Effector memory CD4-positive, alpha-beta T cell (primary cell): ENCODE measurements at places on chromosomes 16 and 17.

DNA sequence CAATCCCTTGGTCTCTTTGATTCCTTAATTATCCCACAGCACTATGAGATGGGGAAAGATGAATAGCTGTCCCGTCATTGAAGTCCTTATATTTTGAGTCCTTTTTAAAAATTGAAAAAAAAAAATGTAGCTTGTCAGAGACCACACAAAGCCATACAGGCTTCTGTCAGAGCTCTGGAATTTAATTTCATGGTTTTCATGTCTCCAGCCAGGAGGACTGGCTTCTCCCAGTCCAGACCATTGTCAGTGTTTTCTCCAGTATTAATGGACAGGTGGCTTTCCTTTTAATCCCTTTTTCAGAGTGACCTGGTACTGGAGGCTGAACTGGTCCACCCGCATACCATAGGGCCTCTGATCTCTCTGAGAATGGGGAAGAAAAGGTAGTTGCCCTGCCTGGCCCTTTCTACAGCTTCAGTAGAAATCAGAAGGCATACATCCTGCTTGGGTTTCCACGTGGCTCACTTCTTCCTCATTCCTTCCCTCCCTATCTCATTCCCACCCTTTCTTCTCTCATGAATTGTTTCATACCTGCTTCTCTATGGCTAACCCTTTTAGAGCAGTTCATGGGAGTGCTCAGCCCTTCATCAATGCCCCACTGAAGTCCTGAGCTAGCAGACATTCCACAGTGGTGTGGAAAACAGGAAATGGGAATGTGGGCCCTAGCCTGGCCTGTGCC is 29.1 kb downstream of the TRIM16 start:
- DNase-seq = no peak

DNA sequence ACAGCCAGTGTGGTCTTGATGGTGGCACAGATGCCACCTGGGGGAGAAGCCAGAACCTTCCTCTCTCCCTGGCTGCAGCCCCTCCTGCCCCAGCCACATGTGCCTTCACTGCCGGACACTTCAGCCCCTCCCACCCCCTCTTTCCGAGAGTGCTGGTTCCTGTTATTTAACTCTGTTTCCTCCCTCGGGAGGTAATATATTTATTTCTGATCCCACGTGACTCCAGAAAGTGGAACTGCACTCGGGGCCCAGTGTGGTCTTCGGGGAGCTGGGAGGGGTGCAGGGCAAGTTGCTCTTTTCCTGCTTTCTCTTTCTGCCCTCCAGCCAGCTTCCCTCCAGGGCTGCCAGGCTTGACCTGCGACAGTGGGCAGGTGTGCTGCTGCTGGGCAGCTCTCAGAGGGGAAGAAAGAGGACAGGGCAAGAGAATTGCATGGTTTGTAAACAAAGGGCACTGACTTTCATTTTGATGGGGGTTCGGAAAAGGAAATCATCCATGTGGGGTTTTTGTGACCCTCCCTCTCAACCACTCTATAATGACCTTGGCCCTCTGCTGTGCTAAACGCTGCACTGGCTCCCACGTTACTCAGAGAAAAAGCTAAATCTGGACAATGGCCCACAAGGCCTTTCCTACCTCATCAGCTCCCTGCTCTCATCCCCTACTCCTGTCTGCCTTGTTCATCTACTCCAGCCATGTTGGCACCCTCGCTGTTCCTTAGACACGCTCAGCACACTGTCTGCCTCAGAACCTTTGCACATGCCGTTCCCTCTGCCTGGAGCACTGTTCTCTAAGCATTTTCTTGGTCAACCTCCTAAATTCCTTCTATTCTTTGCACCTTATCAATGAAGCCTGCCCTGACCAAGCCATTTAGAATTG is 8.2 kb upstream of the CIITA start:
- DNase-seq = no peak

- DNase-seq = no peak
Observed at GRCh38 chr17:2946144-2946543, 117.3 kb downstream of the OR1D5 start.

- DNase-seq = no peak
Observed at GRCh38 chr17:67718325-67718941, 697 bp downstream of the NOL11 start.

GRCh38 chr17:42338427-42338985 is 49.7 kb downstream of the STAT3 start:
- no peak for DNase-seq

GRCh38 chr16:3578610-3579551 is 1.7 kb upstream of the NLRC3 start:
- DNase-seq = no peak

DNA sequence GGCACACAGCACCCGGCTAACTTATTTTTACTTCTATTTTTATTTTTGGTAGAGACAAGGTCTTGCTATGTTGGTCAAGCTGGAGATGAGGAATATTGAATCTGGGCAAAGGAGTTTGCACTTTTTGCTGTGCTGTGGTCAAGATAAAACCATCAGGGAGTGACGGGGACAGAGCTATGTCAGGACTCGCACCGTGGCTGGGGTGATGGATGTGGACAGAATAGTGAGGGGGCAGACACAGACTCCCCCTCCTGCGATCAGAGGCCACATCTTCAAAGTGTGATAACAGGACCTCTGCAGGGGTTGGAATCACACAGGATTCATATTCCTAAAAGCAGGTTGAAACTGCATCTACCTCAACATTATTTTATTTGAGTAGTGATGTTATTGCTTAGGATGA is 25.6 kb downstream of the IL21R start:
- no peak for DNase-seq

DNA sequence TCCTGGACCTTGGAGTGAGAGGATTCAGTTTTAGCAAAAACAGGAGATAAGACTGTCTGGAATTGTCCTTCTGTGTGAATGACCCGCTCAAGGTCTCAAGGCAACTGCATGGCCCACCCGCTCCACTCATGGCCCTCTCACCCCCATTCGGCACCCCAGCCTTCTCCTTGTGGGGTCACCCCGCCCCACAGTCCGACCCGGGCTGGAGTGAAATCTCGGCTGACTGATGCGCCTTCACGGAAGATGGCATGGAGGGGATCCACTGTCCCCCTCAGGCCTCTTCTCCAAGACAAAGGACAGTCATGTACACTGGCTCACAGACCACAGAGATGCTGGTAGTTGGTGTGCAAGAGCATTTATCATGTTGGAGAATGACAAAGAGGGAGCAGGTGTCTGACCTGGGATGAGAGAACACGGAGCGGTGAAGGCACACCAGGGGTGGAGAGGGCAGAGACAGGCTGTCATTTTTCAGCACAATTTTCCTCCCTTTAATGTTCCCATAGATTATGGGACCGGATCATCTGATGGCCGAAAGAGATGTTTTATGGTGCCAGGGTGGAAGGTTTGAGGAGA is 391.9 kb upstream of the TNRC6C start:
- DNase-seq = no peak

DNA sequence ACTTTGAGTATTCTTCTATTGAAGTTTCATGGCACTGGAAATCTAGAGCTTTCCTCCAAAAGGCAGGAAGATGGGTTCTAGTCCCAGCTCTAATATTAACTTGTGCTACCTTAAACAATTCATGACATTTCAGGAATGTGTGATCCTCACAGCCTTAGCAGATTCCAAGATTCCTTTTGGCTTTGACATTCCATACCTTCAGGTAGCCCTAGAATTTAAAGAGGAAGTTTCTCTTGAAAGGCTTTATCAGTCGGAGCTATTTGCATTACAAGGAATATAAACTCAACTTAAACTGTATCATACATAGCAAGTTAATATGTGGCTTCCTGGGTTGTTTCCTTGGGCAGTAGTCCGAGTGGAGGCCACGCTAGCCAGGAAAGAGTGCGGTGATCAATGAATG is 330.0 kb downstream of the SHISA9 start:
- DNase-seq = no peak

GRCh38 chr17:19411631-19412030 is 599 bp downstream of the RNF112 start:
- no peak for DNase-seq

GRCh38 chr16:23183543-23183862 is 958 bp downstream of the SCNN1G start:
- no peak for DNase-seq

GRCh38 chr16:8203101-8203500 is 387.2 kb downstream of the TMEM114 start:
- no peak for DNase-seq

DNA sequence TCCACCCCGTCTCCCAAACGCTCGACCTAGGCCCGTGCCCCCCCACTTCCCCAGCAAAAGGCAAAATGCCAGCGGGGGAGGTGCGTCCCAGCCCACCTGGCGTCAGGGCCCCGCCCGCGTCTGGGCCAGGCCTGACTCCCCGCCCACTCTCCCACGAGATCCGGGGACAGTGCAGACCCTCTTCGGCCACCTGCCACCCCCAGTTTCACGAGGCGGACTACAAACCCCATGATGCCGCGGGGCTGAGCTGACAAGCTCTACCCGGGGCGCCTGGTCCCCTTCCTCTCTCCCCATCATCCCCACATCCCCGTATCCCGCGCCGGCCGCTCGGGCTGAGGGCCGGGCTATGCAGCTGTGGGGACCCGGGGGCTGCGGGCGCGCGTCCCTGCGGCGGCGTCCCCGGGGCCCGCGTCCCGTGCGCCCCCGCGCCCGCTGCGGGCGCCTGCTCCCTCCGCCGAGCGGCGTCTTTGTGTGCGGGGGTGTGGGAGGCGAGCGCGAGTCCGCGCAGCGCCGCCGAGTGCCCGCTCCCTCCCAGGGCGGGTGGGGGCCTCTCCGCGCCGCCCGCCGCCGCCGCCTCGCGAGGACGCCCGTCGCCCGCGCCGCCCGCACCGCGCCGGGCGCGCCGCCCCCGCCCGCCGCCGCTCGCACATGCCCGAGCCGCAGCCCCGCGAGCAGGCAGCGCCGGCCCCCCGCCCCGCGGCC is at the start of gene ANKRD13B:
Gene ANKRD13B (plus strand): TSS at position 283 of the 702 bp plus-strand sequence. CDS start 490 bp downstream, outside the sequence.
- DNase-seq = no peak

DNA sequence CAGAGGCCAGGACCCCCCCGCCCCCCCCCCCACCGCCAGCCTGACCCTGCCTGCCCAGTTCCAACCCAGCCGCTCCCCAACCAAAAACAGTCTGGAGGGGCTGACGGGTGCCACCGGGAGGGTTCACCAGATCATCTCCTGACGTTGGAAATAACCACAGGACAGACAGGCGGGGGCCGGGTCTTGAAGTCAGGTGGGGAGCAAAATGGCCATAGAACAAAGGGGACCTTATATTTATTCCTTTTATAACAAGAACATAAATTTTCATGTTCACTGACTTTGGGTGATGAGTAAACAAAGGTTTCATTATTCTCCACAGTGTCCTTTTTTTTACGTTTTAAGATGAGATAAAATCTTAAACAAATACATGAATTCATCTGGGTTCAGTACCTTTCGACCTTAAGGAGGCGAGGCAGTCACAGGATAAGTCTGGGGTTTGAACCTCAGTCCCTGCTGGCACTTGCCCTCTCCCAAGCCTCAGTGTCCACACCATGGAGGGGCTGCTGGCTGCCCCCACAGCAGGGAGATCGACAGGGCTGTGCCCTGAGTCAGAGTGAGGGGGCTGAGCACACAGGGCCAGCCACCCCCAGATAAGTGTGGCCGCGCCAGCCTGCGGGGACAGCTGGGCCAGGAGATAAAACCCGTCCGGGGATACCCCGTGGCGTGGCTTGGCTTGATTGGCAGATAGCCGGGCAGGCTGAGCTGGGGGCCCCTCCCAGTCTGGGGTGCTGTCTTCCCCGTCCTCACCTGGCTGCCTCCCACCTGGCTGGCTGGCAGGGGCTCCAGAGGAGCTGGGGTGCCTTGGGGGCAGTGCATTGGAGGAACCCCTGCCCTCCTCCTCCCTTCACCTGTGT is 15.0 kb downstream of the SLC7A5 start:
- DNase-seq = peak; percentile 42

DNA sequence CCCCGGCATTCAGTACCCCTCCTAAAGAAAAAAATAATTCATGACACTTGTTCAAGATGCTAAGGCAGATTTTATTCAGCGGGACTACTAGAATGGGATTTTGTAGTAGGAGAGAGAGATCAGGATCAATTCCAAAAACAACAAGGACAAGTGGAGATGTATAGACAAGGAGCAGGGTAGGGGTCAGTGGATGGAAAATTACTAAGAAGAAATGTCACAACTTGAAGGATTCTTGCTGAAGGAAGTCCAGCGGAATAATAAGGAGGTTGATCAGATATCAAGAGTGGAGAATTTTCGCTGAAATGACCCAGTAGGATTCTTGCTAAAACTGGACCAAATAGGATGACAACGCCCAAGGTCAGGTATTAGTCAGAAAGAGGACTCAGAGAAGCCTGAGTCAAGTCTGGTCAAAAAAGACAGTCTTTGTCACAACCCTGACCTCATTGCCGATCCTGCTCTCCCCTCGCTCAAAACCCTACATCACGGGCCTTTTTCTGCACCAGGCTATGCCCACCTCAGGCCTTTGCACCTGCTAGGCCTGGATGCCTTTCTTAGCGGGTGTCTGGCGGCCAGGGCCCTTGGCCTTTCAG is 36.9 kb downstream of the MMD start:
- DNase-seq = no peak

DNA sequence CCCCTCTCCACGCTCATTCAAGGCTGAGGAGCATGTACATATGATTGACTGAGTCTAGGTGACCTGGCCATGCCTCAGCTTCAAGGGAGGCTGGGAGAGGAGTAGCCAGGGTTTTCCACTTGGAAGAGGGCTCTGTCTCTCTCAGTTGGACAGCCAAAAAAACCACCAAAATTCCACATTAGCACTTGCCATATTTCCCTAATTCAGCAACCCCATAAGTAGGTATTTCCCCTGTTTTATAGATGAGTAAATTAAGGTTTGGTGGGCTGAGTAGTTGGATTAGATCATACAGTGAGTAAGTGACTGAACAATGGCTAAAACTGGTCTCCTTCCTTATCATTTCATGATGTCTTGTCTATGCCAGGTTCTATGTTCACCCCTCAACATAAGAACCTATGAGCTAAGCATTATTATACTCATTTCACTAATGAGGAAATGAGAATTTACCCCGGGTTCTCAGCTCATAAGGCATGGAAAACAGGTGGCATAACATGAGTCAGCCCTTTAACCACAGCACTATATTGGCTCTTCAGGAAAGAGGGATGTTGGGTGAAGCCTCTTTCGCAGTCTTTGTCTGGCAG is 68.0 kb upstream of the GAS7 start:
- DNase-seq = no peak

GRCh38 chr17:2222301-2222700 is 81.3 kb downstream of the SMG6 start:
- no peak for DNase-seq

DNA sequence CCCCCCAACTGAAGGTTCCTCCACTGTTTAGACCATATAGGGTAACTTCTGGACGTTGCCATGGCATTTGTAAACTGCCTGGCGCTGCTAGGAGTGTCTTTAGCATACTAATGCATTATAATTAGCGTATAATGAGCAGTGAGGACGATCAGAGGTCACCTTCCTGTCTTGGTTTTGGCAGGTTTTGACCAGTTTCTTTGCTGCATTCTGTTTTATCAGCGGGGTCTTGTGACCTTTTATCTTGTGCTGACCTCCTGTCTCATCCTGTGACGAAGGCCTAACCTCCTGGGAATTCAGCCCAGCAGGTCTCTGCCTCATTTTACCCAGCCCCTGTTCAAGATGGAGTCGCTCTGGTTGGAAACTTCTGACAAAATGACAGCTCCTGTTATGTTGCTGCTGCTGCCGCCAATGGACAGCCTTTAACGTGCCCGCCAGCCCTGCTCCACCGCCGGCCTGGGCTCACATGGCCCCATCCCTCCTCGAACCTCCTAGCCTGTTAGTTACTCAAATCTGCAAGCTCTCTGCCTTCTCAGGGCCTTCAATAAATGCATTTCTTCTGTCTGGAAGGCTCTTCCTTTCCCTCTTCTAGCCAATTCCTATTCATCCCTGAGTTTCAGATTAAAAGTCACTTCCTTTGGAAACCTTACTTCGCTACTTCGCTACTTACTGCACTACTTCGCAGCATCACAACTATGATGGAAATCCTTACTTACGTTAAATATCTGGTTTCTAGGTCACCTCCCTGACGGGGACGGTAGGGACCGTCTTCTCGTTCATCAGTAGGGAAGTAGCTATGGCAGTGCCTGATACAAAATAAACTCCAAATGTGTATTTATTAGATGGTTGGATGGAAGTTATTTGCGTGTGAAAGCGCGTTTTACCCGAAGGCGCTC is 640 bp upstream of the NAGLU start:
- DNase-seq = no peak
